GM13977 (cell line): ENCODE measurements at places on chromosomes 4 and X.

DNA sequence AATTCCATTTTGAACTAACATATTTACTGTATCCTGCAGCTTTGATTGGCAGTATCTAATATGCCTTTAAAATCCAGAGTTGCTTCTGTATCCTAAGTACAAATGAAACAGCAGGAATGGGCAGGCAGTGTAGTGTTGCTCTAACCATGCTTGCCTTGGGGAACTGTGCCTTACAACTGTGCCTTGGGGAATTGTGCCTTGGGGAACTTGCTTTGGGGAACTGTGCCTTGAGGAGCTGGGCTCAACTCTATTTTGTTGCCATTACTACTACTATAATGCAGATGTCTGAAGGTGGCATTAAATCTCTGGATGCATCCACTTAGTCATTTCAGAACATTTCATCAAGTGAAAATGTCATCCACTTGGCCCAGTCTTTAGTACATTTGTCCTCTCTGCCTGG is 6.9 kb downstream of the CXCL3 start:
- DNase-seq = no peak

GRCh38 chr4:113837397-113837796 is 75.9 kb upstream of the CAMK2D start:
- DNase-seq = peak; percentile 26

GRCh38 chr4:8740666-8741395 is 130.8 kb downstream of the HMX1 start:
- DNase-seq = no peak

- DNase-seq = no peak
These were observed 7.2 kb downstream of the GSTCD start for GRCh38 chr4:105715692-105716278.

GRCh38 chr4:38782452-38783108 is at the start of gene TLR10:
TLR10 (minus strand) TSS chr4:38782990; CDS start chr4:38775590, 7,400 bp downstream.
- DNase-seq = peak; percentile 40

GRCh38 chr4:106953036-106953705 is 82.9 kb downstream of the DKK2 start:
- DNase-seq = no peak

GRCh38 chr4:5156682-5157081 is 105.4 kb downstream of the STK32B start:
- DNase-seq = no peak

GRCh38 chr4:138406876-138407275 is 164.7 kb upstream of the SLC7A11 start:
- no peak for DNase-seq

DNA sequence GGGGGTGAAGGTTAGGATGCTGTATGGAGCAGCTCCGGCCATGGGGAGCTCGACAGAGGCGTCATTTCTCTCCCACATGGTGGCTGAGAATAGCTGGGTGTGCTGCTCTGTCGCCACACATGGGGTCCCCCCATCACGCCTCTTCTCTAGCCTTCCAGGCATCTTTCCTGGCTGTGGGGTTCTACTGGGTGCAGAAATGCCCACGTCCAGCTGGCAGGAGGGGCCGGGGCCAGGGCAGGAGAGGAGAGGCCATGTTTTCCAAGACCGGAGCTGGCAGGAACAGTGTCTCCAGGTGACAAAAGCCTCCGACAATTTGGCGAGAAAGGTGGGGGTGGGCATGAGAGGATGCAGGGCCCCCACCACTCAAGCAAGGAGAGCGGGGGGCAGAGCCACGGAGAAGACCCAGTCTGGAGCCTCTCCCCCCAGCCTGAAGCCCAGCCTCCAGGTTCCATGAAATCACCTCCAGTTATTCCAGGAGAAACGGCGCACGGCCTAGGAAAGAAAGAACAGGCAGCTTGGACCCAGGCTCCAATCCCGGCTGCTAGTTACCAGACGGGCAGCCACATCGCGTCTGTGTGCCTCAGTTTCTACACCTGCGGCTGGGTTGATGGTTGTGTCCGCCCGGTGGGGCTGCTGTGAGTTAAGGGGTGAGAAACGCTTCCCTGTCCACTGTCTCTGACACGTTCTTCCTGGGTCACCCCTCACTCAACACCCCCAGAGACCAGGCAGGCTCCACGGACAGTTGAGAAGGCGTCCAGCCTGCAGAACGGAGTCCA is 27.4 kb upstream of the SPON2 start:
- no peak for DNase-seq

DNA sequence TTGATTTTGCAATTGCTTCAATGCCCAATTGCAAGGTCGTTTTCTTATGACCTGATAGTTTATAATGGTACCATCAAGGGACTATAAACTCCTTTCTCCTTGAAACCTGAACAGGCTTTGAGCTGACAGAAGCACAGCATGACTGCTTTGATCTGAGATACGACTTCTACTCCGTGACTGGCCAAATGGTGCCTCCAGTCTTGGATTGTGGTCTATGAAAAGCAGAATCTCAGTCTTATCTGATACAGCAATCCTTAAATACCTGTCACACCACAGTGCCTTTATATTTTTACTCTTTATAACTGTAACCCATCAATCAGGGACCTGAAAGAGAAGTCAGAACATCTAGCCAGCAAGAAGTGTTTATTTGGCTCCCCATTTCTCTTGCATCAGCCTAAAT is 93.1 kb downstream of the DOCK11 start:
- DNase-seq = no peak

- no peak for DNase-seq
These were observed 11.3 kb downstream of the DTHD1 start for GRCh38 chr4:36292556-36293188.

DNA sequence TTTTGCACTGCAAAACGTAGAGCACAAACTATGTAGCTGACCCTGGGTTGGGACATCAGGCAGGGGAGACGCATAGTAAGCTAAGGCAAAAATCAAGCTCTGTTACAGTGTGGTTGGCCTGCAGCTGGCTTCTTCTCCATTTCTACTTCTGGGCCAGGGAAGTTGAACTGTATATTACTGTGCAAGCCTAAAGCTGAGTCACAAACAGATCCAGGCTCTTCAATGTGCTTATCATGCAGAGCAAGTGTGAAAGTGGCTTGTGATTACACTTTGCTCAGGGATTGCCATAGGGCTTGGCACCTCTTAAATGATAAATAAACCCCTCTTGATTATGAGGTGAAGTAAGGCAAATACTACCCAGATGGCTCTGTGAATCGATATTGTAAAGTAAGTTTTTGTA is 40.5 kb downstream of the CLDN34 start:
- DNase-seq = no peak

- DNase-seq = no peak
These were observed 1.5 kb downstream of the ADRA2C start for GRCh38 chr4:3767570-3768288.

GRCh38 chrX:110667706-110668105 is 127.9 kb downstream of the CHRDL1 start:
- DNase-seq = no peak

DNA sequence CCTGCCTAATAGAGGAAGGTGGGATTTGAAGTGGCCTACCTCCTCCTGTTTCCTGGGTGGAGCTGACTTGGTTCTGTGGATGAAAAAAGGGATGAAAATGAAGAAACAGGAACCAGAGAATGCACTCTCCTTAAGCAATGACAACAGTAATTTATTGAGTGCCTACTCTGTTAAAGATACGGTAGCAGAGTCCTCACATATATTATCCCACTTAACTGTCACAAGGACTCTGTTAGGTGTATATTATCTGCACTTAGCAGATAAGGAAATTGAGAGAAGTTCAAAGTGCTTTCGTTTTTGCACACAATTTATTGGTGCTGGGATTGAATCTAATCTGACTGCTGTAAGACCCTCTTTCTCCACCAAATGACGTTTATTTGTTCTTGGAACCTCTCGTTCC is 301.2 kb downstream of the PACRGL start:
- no peak for DNase-seq

DNA sequence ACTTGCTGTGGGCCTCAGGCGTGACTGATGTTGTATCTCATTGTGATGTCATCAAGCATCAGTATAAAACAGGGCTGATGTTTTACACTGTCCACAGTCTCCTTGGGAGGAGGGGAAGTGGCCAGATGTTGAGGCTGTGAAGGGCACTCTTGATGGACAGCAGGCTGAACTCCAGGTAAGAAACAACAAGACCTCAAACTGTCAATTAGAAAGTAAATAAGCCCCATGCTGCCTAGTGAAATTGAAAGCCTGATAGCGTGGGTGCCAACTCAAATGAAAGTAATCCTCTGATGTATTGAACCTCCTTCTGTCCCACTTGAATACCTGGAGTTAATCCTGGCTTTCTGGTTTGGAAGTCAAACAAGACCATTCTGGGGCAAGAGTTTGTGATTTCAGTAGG is 19.7 kb downstream of the VSIG1 start:
- no peak for DNase-seq

DNA sequence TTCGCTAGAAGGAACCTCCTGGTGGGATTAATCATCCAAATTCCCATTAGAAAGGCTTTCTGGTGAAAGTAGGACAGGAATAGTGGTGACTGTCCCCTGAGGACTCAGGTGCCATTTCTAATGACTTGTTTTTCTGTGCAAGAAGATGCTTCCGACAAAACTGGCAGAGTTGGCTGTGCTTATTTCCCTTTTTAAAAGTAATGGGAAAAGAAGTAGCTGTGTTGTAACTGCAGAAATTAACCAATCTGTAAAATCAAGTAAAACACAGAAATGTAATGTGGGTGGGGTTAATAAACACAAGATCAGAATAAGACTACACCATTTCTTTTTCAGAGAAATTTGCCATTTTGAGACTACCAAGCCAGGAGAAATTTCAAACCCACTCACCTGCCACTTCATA is 55.0 kb upstream of the FAM9B start:
- no peak for DNase-seq

- DNase-seq = peak; percentile 59
These were observed 26.5 kb downstream of the HCCS start for GRCh38 chrX:11137543-11138139.

DNA sequence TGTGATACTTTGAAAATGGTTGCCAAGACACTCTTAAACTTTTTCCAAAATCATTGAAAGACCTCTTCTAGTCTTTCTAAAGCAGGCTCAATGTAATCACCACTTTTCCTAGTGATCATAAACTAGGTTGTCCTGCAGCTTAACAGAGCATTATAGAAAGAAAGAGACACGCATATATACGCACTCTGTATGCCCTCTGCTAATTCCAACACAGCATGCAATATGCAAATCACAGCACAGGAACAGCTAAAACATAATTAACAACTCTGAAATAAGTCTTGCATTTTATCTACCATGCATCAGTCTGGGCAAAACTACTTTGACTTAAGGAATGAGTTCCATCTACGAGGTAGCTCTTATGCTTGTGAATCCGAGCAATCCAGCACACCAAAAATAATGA is 94.6 kb downstream of the COL25A1 start:
- DNase-seq = no peak
